Ascending aorta (tissue), 2 donors: ENCODE measurements at places on chromosomes 4 and X. TPM values are rescaled to one million over a fixed set of nuclear protein-coding genes. Genes with fewer than 3 reads are reported as not detected.

DNA sequence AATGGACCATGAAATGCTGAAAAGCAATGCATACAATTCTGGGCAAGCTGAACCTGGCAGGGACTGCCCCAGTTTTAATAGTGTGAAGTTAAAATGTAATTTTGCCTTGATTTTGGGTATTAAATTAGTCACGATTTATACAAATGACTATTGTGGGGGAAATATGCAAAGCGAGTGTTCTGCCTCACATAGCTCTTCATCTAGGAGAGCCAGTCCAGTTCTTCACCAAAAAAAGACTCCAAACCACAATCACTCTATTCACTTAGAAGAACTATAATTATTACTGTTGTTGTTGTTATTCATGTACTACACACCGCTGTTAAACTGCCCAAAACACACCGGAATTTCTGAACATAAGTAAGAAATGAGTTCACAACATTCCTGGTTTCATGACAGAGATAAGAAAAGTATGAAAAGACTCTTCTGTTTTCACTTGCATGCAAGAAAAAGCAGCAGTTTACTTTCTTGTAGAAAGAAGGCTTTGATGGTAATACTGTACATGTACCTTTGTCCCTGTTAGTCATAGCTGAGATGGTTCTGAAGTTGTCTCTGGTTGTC is 101.9 kb downstream of the QRFPR start:
- no peak overlapping the region for H3K4me3 ChIP-seq
- no peak for DNase-seq

The SLITRK4 gene
- total RNA-seq, result 2.6 TPM

The LONRF3 gene
- 11.0 TPM for total RNA-seq

GRCh38 chr4:167883266-167883665 is 209.1 kb upstream of the ANXA10 start:
- no peak for DNase-seq
- no peak overlapping the region for H3K4me3 ChIP-seq
- no peaks in the 10 kb centered on the region for H3K36me3 ChIP-seq
- no peaks in the 10 kb centered on the region for H3K27me3 ChIP-seq
- no peaks in the 10 kb centered on the region for H3K4me1 ChIP-seq

DNA sequence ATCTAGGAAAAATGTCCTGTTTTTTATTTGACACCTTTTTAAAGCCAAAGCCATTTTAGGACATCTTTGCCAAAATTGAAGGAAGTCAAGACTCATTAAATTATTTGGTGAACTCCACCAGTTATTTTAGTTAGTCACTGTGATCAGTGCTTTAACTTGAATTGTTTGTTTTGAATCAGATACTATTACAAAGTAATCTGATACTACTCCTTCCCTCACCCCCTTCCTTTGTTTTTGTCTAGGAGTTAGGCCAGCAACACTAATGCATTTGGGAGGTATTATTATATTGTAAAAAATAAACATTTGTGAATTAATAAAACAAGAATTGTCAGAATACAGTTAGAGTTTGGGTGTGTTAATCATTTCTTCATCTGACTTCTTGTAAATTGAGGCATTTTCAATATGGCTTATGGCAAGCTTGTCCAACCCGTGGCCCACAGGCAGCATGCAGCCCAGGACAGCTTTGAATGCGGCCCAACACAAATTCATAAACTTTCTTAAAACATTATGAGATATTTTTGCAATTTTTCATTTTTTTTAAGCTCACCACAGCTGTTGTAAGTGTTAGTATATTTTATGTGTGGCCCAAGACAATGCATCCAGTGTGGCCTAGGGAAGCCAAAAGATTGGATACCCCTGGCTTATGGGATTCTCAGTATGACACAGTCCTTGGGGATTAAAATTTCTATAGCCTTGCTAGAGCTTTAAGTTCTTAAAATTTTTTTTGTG is 182.2 kb downstream of the BMPR1B start:
- no peaks in the 10 kb centered on the region for H3K36me3 ChIP-seq
- peaks cover 7% of the 10 kb centered on the region for H3K4me1 ChIP-seq
- H3K27me3 ChIP-seq, result no peaks in the 10 kb centered on the region
- no peak overlapping the region for H3K27ac ChIP-seq

The LARP1B gene
- 8.6 TPM for total RNA-seq

- no peak for DNase-seq
- no peaks in the 10 kb centered on the region for H3K4me1 ChIP-seq
- no peaks in the 10 kb centered on the region for H3K36me3 ChIP-seq
- H3K27me3 ChIP-seq, result no peaks in the 10 kb centered on the region
- H3K27ac ChIP-seq, result no peak overlapping the region
- no peak overlapping the region for H3K4me3 ChIP-seq
These were observed 77.2 kb upstream of the BOD1L1 start for GRCh38 chr4:13704761-13705160.

GRCh38 chrX:2658585-2659292 is 32.4 kb upstream of the CD99 start:
- H3K4me1 ChIP-seq, result no peaks in the 10 kb centered on the region
- DNase-seq, result no peak
- no peaks in the 10 kb centered on the region for H3K27me3 ChIP-seq
- H3K27ac ChIP-seq, result no peak overlapping the region
- no peaks in the 10 kb centered on the region for H3K36me3 ChIP-seq

The GPR119 gene
- total RNA-seq, result not detected

The XAGE1A gene
- total RNA-seq, result not detected

DNA sequence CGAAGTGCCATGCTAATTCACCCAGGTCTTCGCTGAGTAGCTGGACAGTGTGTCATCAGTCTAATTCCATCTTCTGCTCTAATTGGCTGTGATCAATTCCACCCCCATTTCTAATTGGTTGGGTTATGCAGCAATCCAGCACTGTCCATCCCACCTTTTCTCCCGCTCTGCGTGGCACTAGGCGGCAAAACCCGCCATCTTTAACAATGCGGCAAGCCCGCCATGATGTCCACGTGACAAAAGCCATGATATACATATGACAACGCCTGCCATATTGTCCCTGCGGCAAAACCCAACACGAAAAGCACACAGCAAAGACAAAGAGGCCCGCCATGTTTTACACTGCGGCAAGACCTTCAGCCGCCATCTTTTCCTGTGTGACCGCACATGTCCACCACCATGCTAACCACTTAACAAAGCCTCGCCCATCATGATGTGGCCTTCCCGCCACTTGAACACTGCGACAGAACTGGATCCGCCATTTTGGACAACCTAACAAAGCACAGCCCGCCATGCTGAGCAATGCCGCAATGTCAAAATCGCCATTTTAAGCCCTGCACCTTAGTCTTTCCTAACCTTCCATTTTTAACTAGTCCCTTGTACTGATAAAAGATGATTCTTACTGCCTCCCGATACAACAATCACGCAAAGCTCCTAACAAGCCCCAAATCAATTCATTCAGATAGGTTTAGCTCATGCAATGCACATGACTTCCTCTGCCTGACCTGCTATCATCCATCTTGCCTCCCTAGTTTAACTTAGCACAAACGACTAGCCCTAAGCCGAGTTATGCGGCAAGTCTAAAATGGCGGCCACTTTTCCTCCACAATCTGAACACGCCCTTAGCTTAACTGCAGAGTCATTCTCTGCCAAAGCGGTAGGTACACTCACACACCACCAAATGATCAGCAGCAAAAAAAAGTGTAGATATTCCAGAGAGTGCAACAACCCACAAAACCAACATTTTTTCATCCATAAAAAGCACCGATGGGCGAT is 288.3 kb downstream of the CHIC1 start:
- peak; percentile 91 for DNase-seq
- H3K27me3 ChIP-seq, result no peaks in the 10 kb centered on the region
- no peaks in the 10 kb centered on the region for H3K4me1 ChIP-seq
- H3K4me3 ChIP-seq, result peak overlapping the region; percentile 48
- H3K36me3 ChIP-seq, result no peaks in the 10 kb centered on the region

GRCh38 chr4:107562316-107562715 is 157.7 kb downstream of the PAPSS1 start:
- no peaks in the 10 kb centered on the region for H3K36me3 ChIP-seq
- no peak for DNase-seq
- H3K27me3 ChIP-seq, result no peaks in the 10 kb centered on the region
- no peak overlapping the region for H3K4me3 ChIP-seq
- no peak overlapping the region for H3K27ac ChIP-seq

GRCh38 chrX:37350034-37350365 is 836 bp downstream of the PRRG1 start:
- no peaks in the 10 kb centered on the region for H3K36me3 ChIP-seq
- no peak for DNase-seq
- H3K4me1 ChIP-seq, result no peaks in the 10 kb centered on the region
- peak overlapping the region; percentile 65 for H3K27ac ChIP-seq

The CAPN6 gene
- total RNA-seq, result 1.5 TPM

- H3K27me3 ChIP-seq, result no peaks in the 10 kb centered on the region
- H3K4me1 ChIP-seq, result no peaks in the 10 kb centered on the region
- H3K27ac ChIP-seq, result no peak overlapping the region
These were observed 178.2 kb downstream of the FAT4 start for GRCh38 chr4:125492957-125493356.

The EBP gene
- 76.2 TPM for total RNA-seq

DNA sequence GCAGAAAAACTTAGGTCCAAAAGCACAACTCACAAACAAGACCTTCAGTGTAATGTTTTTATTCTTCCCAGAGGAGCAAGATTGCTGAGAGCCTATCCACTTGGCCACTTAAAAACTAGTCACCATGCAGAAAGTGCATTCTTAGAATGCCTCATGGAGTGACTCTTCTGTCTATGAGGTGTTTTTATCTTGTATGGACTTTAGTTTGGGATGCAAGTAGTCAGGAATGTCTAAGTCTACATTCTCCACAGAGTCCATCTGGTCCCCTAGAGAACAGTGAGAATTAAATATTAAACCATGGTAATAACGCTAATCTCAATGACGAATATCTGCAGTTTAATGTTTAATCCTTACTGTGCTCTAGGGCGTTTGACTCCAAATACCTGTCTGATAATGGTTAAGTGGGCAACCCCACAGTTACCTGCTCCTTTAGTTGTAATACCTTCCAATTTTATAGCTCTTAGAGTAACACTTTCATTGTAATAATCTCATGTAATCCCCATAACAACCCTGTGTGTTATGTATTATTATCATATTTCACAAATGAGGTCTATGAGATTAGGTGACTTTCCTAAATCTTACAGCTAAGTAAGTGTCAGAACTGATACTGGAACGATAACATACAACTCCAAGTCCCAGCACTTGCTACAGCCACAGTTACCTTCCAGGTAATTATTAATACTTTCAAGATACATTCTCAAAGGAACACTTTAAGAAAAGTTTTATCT is 235.6 kb upstream of the JADE1 start:
- H3K27me3 ChIP-seq, result no peaks in the 10 kb centered on the region
- no peak for DNase-seq
- no peaks in the 10 kb centered on the region for H3K36me3 ChIP-seq
- peaks cover 6% of the 10 kb centered on the region for H3K4me1 ChIP-seq
- no peak overlapping the region for H3K4me3 ChIP-seq
- H3K27ac ChIP-seq, result no peak overlapping the region

GRCh38 chr4:52641854-52642563 is 17.1 kb downstream of the USP46 start:
- H3K36me3 ChIP-seq, result no peaks in the 10 kb centered on the region
- no peaks in the 10 kb centered on the region for H3K27me3 ChIP-seq
- H3K27ac ChIP-seq, result peak overlapping the region; percentile 63
- DNase-seq, result no peak
- H3K4me3 ChIP-seq, result no peak overlapping the region

GRCh38 chr4:6548201-6548881 is 26.6 kb upstream of the MAN2B2 start:
- H3K27me3 ChIP-seq, result no peaks in the 10 kb centered on the region
- DNase-seq, result no peak
- H3K36me3 ChIP-seq, result no peaks in the 10 kb centered on the region
- no peak overlapping the region for H3K27ac ChIP-seq
- H3K4me3 ChIP-seq, result no peak overlapping the region
- H3K4me1 ChIP-seq, result no peaks in the 10 kb centered on the region

- H3K27me3 ChIP-seq, result no peaks in the 10 kb centered on the region
- H3K4me1 ChIP-seq, result no peaks in the 10 kb centered on the region
- H3K36me3 ChIP-seq, result peaks cover 23% of the 10 kb centered on the region
These were observed 261.8 kb downstream of the CAMK2D start for GRCh38 chr4:113499696-113500095.

The CASK gene
- 33.7 TPM for total RNA-seq
